ENCODE measurements at places on chromosomes 12 and 14.

DNA sequence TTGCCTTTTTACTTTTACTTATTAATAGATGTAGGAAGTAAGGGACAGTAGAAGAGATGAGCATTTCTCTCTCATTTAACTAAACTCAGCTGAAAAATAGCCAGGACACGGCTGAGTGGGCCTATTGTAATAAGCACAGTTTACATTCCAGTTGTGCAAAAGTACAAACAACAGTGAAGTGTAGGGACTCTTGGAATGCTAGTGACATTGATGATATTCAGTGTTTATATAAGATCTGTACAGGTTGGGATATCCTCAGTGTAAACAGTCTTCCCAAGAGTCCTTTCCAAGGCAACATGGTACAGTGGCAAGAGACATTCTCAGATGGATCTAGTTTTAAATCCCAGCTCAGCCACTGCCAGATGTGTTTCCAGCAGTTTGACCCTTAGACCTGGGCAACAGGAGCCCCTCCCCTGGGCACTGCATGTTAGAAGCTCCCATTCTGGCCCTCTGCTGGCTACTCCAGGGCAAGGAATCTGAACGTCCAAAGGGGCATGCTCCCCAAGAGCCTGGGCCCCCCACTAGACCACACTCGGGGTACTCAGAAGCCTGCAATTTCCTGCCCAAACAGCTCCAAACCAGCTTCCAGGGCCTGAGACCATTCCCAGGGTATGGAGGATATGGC, 55.3 kb downstream of the STAB2 start:
- DNase-seq: no peak

- no peak for DNase-seq
Observed at GRCh38 chr12:32450363-32450762, 51.0 kb downstream of the FGD4 start.

DNA sequence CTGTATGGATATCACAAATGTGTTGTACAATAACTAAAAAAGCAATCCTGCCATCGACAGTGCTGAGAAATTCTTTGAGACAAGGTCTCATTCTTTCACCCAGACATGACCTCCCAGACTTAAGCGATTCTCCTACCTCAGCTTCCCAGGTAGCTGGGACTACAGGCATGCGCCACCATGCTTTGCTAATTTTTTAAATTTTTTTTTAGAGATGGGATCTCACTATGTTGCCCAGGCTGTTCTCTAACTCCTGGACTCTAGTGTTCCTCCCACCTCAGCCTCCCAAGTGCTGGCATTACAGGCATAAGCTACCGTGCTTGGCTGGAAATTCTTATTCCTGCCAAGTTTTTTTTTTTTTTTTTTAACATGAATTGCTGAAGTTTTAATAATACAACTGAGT, 16.5 kb upstream of the NOXRED1 start:
- DNase-seq: no peak

- no peak for DNase-seq
Observed at GRCh38 chr14:56580221-56580711, 668 bp downstream of the TMEM260 start.

DNA sequence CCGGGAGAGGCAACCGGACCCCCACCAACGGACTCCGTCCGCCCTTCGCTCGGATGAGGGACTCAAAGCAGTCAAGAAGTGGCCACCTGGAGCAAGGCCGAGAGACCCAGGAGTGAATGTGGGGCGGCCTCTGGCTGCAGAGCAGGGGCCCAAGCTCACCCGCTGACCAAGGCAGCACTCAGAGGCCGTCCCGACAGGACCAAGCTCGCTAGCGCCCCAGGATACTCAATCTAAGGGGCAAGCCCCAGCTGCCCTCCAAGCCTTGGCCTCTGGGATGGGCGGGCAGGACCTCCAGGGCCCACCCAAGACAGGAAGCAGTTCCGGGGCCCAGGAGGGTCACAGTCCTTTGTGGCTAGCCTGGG, 936 bp downstream of the AKT1 start:
- no peak for DNase-seq

DNA sequence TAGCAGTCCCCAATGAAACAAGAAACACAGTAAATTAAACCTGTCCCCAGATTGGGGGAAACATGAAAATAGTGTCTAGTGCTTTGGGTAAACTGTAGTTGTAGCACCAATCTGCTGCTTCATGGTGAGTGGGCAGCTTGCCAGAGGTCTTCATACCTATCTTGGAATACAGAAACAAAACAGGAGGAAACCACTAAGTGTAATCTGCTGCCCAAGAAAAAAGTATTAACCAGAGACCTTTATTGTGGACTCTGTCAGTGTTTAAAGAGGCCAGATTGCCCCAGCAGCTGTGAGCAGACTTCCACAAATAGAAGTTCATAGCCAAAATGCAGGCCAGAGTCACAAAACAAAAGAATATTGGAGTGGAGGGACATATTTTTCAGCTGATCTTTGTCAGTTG, 2.3 kb downstream of the ISCU start:
- no peak for DNase-seq

GRCh38 chr12:12403264-12404248, 46.7 kb downstream of the BORCS5 start:
- no peak for DNase-seq

- no peak for DNase-seq
Observed at GRCh38 chr14:68977180-68977717, 1.9 kb downstream of the ACTN1 start.

GRCh38 chr12:58860788-58861240, 59.5 kb downstream of the LRIG3 start:
- DNase-seq: no peak

DNA sequence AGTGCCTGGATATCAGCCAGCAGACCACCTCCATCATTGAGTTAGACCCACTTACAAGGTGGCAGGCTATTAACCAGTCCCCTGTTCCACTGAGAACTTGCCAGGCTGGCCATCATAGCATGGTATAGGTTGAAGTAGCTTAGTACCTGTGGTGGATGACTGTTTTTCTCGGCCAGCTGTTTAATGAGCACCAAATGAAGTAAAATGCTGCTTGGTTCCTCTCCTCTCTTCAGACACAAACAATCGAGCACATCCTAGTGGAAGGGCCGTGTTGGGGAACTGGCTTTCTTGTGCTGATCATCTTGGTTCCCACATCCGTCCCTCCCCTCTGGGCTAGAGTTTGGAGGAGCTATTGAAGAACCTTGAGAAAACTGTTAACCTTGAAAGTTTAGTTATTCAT, 486.2 kb downstream of the RAD51B start:
- no peak for DNase-seq

GRCh38 chr12:45292486-45293195, 76.7 kb downstream of the ANO6 start:
- DNase-seq: no peak

GRCh38 chr12:50003595-50003994, 21.7 kb downstream of the RACGAP1 start:
- DNase-seq: no peak

GRCh38 chr14:88611878-88612277, 49.0 kb downstream of the ZC3H14 start:
- DNase-seq: no peak

- no peak for DNase-seq
Observed at GRCh38 chr14:99260587-99261551, 11.1 kb downstream of the BCL11B start.

DNA sequence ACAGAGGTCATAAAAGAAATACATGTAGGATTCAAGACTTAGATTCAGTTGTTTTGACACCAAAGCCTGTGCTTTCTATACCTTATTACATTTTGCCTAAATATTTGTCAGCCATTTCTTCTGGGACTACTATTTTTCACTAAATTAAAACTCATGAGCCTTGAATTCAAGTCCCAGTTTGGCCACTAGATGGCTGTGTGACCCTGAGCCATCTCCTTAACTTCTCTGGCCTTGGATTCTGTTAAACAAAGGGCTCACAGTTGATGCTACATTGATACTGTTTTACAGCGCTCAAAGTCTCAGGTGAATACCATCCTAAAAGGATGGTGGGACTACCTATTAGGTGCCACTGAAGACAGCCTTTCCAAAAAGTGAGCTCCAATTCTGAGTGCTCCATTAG, 39.6 kb upstream of the CCDC198 start:
- DNase-seq: no peak

- DNase-seq: no peak
Observed at GRCh38 chr14:73825551-73826188, 26.0 kb upstream of the PTGR2 start.

GRCh38 chr12:55585817-55586216, 13.5 kb downstream of the OR2AP1 start:
- DNase-seq: no peak

GRCh38 chr12:103268831-103269514, 226.8 kb downstream of the C12orf42 start:
- no peak for DNase-seq

- no peak for DNase-seq
Observed at GRCh38 chr14:43169722-43170121, 1337.4 kb downstream of the FSCB start.

DNA sequence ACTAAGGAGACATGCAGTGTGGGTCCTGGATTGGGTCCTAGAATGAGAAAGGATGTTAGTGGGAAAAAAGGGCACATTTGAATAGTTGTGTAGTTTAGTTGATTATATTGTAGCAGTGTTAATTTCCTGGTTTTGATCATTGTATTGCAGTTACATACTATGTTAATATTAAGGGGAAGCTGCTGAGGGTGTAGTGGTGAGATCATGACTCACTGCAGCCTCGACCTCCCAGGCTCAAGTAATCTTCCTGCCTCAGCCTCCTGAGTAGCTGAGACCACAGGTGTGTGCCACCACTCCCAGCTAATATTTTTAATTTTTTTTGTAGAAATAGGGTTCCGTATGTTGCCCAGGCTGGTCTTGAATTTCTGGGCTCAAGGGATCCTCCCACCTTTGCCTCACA, 21.7 kb downstream of the BORCS5 start:
- DNase-seq: no peak

DNA sequence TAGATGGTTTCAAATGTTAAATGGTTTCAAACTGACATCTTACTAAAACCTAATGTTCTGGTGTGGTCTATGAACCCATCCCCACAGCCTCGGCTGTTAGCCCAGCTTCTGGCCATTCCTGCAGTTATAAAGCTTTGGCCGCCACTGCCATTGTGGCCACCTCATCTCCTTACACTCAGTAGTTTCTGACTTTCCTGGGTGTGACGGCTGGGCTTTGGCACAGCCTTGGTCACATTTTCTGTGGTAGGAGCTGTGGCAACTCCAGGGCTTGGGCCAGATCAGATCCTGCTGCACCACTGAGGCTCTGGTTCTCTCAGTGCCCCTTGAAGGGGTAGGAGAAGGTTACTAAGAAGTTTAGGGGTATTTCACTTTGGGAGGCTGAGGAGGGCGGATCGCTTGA, 84.2 kb upstream of the STXBP6 start:
- DNase-seq: no peak

GRCh38 chr14:88505621-88506020, 49.2 kb downstream of the PTPN21 start:
- no peak for DNase-seq

- no peak for DNase-seq
Observed at GRCh38 chr12:67797185-67797741, 148.7 kb downstream of the DYRK2 start.

- DNase-seq: no peak
Observed at GRCh38 chr14:69838881-69839416, 40.3 kb upstream of the SMOC1 start.

DNA sequence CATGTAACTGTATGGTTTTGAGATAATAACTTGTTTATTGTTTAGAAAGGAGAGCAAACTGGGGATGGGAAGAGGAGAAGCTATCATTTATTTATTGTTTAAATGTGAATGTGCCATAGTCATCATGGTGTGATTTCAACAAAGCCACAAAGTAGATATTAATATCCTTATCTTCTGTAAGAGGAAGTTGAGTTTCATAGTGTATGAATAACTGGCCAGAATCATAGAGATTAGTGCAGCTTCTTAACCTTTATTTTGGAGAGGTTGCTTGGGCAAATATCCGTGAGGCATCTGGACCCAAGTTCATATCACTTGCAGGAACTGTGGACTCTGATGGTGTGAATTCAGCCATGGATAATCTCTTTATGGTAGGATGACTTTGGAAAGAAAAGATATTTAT, 26.8 kb upstream of the LYZ start:
- DNase-seq: no peak

DNA sequence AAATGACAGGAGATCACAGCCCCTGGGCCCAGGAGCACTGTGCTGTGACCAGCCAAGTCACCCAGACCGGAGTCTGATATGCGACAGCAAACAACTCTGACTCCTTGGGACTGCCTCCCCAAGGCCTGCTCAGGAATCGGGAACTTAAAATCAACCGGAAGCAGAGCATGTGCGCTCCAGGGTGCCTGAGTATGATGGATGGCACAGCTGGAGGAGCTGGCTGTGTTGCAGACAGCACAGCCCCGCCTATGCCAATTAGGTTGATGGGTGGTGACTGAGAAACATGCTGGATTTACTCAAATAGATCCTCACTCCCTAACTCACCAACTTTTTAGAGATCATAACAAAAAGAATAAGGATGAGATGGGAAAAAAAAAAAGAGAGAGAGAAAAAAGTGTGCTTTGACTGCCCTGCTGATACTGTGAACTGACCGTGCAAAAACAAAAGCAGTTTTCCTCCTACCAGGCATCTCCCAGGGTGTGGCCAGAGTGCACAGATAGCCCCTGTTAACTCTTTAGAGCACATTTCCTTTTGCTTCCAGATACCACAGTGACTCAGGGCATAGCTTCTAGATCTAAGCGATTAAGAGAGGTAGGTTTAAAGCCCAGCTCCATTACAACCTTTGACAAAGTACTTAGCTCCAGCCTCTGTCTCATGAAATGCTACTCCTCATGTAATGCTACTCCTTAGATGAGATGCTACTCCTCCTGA, 27.4 kb upstream of the STON2 start:
- DNase-seq: no peak

- no peak for DNase-seq
Observed at GRCh38 chr14:43087666-43088065, 1419.4 kb downstream of the FSCB start.

- no peak for DNase-seq
Observed at GRCh38 chr12:65895759-65896656, 71.7 kb downstream of the HMGA2 start.

DNA sequence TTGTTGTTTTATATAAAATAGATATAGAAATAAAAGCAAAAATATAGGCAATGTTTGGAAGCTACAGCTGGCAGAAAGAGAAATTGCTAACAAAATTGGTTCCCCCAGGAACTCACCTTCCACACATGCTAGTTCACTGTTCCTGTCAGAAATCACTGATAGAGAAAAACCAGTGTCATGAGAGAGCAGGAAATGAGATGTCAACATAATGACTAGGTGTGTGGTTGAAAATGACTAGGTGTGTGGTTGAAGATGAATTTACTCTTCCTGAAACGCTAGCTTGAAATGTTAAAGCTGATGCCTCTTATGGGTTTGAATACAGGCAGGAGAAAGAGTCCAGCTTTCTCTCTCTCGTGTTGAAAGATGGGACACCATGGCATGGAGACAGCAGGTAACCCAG, 216.3 kb downstream of the C12orf42 start:
- no peak for DNase-seq

DNA sequence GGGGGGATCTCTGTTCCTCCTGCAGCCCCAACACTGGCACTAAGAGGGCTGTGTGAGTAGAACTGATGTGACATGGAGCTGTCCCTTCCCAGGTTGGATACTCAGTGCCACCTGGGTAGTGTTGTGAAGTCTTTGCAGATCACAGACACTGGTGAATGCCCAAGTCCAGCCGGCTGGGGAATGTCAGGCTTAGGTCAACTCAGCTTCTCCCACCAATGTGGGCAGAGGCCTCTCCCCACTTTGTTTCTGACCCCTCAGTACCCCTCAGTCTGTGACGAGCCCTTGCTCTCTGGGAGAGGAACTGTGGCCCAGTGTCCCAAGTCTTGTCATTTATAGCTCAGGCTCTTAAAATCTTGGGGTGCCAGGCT, 11.3 kb downstream of the SLC25A29 start:
- no peak for DNase-seq
